ENCODE measurements at places on chromosomes 11 and 22. TPM values are rescaled to one million over a fixed set of nuclear protein-coding genes. Genes with fewer than 3 reads are reported as not detected.

DNA sequence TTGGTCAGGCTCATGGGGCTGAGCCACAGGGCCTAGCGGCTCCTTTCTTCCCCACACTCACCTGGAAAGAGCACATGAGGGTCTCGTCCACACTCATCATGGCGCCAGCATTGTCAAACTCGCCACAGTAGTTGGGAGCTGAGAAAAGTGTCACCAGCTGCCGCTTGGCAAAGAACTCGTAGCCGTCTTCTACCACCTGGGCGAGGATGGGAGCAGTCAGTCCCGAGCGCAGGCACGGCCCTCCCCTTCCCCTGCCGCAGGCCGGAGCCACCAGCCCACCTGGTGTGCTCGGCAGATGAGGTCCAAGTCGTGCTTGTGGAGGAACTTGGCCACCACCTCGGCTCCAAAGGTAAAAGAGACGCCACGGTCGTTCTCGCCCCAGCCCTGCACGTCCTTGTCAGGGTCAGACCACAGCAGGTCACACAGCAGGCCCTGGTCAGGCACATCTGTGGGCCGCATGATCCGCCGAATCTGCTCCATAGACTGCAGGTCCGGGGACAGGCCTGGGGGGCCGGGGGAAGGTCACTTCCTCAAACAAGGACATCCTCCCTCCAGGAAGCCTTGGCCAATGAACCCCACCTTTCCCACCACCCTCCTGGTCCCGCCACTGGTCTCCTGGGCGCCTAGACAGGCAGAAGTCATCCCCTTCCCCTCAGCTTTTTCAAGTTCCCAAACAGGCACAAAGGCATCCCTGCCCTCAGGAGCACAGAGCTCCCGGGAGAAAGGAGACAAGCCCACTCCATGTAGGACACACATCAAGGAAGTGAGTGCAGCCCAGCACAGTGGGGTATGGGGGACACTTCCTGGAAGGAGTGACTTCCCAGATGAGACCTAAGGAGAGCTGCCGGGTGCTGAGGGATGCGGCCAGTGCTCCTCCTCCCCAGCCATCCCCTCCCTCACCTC lies 2.7 kb downstream of the PPP1CA start:
- DNase-seq = no peak

The MICAL3 gene
- polyA plus RNA-seq = 36.1 TPM

- DNase-seq = no peak
These were observed 1.3 kb downstream of the FAR1 start for GRCh38 chr11:13669544-13670488.

The TST gene
- 87.6 TPM for polyA plus RNA-seq

DNA sequence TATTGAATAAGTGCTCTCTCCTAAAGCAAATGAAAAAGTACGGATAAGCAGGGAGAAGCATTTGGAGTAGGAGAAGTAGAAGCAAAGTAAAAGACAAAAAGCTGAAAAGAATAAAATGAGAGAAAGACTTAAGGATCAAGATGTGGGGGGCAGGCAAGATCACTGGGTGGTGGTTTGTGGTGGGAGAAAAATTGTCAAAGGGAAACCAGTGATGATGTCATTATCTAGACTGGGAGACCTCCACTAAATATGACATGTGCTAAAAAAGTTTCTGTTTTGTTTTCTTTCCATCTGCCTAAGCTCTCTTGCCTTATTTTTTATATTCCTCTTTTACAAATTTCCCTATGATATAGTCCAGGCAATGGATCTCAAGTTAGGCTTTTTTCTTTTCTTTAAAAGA lies 14.8 kb upstream of the MAML2 start:
- DNase-seq = no peak

DNA sequence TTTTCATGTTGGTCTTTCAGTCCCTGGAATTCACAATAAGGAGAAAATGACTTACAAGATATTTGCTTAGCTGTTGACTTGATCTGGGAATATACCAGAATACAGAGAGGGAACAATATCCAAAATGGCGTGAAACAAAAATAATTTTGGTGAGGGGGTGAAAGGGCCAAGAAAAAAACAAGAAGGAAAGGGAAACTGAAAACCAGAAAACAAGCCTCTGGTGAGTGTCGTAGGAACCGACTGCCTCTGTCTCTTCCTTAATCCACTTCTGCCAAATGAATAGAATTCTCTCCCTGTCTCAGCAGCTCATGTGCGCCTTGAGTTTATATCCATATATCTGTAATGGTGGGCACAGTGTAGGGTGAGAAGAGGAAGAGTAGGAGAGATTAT lies 367.6 kb downstream of the ETS1 start:
- no peak for DNase-seq

- DNase-seq = no peak
These were observed 525.5 kb downstream of the SOX6 start for GRCh38 chr11:15830741-15831428.

DNA sequence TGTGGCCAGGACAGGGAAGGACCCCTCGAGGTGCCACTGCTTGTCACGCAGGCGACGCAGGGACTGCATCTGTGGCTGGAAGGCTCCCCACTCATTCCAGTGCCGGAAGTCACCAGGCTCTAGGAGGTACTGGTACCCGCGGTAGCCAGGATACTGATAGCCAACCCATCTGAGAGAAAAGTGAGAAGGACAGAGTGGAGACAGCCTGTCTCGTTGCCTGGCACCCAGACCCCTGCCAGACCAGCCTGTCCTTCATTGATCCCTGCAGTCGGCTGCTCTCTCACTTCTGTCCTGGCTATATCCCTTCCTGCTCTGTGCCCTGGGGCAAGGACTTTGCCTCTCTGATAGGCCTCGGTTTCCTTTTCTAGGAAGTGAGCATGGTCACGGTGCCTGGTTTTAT lies 9.6 kb upstream of the TPST2 start:
- DNase-seq = no peak

- peak; percentile 56 for DNase-seq
These were observed 219.9 kb downstream of the MN1 start for GRCh38 chr22:27581688-27582087.
